ENCODE measurements at places on chromosomes 5 and 9.

DNA sequence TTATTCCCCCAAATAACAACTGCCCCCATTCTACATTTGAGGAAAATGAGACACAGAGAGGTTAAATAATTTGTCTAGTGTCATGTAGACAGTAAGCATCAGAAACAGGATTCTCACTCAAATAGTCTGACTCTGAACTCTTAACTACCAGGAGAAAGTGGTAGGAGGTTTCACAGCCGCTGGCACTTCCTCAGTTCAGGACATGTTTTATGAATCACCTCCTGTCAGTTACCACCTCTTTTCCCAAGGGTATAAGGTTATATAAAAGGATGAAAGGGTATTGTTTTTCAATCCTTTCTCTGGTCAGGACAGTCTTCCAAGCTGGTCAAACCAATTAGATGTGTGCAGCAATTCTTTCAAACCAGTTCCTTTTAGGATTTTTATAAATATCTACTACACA is 52.1 kb downstream of the TSSK1B start:
- DNase-seq = no peak

DNA sequence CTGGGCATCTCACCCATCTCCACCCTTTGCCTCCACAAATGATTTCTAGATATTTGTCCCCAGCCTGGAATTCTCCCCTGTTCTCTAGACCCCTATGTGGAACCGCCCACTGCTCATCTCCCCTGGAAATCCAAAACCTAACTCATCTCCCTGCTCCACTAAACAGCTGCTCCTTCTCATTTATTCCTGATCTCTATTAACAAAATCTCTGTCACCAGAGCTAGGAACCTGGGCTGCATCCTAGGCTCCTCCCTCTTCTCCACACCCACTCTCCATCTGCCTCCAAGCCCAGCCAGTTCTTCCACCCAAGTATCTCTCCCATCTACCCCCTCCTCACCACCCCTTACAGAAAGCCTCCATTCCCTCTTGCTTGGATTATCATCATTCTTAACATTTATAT is 24.0 kb upstream of the SYNPO start:
- peak; percentile 77 for DNase-seq

- DNase-seq = no peak
Observed at GRCh38 chr9:26725573-26725972, 167.0 kb downstream of the CAAP1 start.

DNA sequence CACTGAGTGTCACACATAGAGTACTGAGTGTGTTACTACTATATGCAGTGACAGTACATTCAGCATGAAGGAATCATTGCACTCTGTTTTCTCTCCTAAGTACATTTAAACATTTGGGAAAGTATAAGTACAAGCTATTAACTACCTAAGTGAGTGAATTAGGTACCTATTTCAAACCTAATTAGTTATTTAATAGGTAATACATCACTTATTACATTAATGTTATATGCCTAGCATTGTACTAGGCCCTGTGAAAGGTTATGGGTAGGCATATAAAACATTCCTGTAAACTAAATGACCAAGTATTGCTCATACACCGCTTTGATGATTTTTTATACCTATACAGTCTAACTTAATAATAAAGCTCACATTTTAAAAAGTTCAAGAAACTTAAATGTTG is 25.7 kb upstream of the PPP3R2 start:
- no peak for DNase-seq

GRCh38 chr9:2849941-2850340 is 6.0 kb upstream of the PUM3 start:
- DNase-seq = no peak

DNA sequence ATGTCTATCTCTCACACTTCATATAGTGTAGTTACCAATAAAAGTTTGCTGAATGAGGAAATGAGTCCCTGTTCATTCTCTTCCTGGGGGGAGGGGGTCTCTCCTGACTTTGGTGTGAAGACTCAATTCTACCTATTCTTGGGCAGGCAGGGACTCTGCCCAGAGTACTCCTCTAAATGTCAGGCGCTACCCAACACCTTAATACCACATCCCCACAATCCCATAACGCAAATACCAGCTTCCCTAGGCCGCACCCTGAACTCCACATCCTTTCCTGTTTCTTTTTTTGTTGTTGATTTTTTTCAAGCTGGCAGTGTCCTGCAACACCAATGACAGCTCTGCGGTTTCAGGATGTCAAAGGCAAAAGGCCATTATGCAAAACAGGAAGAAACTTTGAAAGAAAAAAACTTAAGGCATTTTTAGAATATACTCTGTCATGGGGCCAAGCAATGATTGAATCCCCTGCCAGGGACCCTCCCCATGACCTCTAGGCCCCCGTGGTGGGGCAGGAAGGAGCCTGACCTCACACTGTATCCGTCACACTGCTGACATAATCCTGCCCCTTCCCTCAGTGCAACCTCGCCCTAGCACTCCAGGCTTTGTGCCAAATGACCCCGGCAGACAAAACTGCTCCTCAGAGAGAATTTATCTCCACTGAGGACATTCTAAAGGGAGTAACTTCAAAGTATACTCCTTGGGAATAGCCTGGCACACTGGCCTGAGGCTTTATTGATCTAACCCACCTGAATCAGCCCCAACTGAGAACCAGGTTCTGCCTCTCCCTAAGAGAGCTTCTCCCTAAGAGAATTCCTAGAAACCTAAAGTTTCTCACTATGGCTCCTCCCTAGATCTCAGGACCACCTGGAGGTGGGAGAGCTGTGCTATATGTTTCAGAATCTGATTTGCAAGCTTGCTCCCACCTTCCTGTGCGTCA is 8.0 kb downstream of the B4GALT1 start:
- no peak for DNase-seq

DNA sequence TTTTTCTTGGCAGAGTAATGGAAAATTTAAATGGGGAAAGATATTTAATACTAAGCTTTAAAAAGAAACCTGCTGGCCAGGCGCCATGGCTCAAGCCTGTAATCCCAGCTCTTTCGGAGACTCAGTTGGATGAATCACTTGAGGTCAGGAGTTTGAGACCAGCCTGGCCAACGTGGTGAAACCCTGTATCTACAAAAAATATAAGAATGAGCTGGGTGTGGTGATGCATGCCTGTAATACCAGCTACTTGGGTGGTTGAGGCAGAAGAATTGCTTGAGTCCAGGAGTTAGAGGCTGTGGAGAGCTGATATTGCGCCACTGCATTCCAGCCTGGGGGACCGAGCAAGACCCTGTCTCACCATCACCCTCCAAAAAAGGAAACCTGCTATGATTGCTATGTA is 32.8 kb downstream of the TUT7 start:
- DNase-seq = no peak

- no peak for DNase-seq
Observed at GRCh38 chr5:6861036-6861435, 147.8 kb downstream of the TENT4A start.

- no peak for DNase-seq
Observed at GRCh38 chr9:36946653-36947052, 87.4 kb downstream of the PAX5 start.

GRCh38 chr5:148972974-148973374 is 89.9 kb downstream of the SH3TC2 start:
- DNase-seq = no peak

GRCh38 chr9:126505697-126506346 is 107.9 kb upstream of the LMX1B start:
- DNase-seq = no peak

DNA sequence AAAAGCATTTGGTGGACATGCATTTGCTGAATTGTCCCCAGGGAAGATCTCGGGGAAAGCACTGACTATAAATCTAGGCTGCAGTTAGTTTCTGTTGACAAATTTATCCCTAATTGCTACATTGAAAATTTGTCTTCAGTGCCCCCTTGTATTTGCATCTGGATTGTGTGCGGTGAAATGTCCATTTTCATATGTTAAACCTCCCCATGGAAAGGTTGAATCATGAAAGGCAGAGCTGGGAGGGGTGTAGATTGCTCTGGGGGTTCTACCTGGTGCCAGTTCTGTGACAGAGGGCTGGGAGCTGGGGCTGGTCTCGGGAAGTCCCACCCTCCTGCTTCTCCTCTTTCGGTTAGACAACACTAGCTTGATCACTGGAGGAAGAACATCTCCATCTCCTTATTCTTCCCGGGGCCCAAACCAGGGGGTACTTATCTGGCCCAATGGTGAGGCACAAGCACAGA is 101.9 kb downstream of the GADD45G start:
- no peak for DNase-seq

DNA sequence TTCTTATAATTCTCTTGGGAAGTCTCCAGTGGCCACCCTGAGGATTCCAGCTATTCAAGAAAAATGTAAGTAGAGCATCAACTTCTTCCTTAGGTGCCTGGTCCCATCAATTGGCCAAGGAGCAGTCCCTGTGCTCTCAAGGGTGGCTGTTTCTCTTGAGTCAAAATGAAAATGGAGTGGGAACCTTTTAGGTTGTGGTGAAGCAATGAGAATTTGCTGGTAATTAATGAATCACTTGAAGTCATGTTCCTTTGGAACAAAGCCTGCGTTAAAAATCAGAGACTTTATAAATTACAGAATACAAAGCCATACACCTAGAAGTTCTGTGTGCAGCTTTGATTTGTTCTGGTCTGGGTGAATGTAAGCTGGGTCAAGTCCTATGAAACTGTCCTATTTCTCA is 48.9 kb downstream of the IL31RA start:
- no peak for DNase-seq

DNA sequence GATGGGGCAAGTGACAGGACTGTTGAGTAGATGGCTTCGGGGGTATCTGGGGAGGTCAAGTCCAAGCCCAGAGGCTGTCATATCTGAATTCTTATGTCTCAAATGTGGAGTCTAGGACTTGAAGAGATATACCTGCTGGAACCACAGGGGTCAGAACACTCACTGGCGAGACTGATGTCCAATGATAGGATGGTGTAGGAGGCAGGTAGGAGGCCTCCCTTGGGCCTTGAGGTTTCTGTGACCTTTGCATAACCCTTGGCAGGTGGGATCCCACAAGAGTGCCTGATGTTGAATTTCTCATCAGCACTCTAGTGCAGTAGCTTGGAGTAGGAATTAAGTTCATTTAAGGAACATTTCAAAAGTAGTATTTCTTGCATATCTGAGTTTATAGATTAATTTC is 2.8 kb downstream of the CCL21 start:
- no peak for DNase-seq

DNA sequence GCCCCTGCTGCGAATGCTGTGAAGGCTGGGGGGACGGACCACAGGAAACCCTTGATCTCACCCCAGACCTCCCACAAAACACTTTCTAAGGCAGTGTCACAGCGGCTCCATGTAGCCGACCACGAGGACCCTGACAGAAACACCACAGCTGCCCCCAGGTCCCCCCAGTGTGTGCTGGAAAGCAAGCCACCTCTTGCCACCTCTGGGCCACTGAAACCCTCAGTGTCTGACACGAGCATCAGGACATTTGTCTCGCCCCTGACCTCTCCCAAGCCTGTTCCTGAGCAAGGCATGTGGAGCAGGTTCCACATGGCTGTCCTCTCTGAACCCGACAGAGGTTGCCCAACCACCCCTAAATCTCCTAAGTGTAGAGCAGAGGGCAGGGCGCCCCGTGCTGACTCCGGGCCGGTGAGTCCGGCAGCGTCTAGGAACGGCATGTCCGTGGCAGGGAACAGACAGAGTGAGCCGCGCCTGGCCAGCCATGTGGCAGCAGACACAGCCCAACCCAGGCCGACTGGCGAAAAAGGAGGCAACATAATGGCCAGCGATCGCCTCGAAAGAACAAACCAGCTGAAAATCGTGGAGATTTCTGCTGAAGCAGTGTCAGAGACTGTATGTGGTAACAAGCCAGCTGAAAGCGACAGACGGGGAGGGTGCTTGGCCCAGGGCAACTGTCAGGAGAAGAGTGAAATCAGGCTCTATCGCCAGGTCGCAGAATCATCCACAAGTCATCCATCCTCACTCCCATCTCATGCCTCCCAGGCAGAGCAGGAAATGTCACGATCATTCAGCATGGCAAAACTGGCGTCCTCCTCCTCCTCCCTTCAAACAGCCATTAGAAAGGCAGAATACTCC is 84.7 kb downstream of the GOLPH3 start:
- no peak for DNase-seq

- DNase-seq = no peak
Observed at GRCh38 chr9:108479989-108480652, 375.7 kb downstream of the ACTL7B start.

DNA sequence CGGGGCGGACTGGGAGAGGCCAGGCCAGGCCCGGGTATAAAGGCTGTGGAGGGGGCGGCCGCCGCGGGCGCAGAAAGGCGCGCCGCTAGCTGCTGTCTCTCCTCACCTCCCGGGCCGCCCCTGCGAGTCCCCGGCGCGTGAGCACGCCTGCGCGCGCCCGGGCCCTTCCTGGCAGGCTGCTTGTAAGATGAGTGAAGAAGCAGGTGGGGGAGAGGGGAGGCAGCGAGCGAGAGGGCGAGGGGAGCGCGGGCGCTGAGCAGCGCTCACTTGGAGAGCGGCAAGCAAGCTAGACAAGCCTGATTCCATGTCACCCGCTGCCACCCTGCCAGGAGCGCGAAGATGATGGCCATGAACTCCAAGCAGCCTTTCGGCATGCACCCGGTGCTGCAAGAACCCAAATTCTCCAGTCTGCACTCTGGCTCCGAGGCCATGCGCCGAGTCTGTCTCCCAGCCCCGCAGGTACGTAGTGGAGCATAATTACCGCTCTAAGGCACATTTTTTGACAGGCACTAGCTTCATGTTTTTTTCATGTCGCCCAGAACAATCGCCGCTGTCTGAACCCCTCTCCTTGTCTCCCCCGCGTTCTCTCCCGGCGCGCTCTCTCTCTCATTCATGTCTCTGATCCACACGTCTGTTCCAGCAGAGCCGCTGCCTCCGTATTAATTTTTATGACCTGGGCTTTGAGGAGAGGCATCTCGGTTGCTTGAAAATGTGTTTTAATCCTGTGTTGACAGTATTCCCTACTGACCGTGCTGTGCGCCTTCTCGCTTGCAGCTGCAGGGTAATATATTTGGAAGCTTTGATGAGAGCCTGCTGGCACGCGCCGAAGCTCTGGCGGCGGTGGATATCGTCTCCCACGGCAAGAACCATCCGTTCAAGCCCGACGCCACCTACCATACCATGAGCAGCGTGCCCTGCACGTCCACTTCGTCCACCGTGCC is at the start of gene POU4F3:
Gene POU4F3, plus strand, starts transcription at position 66 of the 941 bp plus-strand sequence. Its CDS starts 274 bp downstream, at position 340.
- peak; percentile 20 for DNase-seq

GRCh38 chr9:137130176-137130755 is 8.7 kb upstream of the GRIN1 start:
- DNase-seq = no peak

- no peak for DNase-seq
Observed at GRCh38 chr9:8779478-8779877, 979.9 kb upstream of the DMAC1 start.

Measured in NCI-H2171 (cell line).